ENCODE measurements at places on chromosomes 13 and 19. TPM values are rescaled to one million over a fixed set of nuclear protein-coding genes. Genes with fewer than 3 reads are reported as not detected.

DNA sequence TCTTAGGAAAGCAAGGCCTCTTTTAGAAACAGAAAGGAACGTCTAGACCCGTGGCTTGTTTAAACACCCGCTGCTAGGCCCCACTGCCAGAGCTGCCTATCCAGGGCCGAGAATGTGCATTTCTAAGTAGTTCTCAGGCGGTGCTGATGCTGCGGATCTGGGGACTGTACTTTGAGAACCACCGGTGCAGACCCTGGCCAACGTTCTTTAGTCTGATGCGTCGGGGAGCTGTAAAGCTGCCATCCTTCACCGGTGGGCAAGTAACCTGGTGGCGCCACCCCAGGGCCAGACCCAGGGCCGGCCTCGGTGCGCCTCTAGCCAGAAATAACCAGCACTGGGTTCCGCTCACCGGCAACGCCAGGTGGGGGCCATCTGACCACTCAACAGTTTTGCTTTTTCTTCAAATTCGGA, 47.1 kb downstream of the TGDS start:
- DNase-seq: peak; percentile 5

- no peak for DNase-seq
Observed at GRCh38 chr19:15081911-15082310, at the start of gene OR1I1. TSS of gene OR1I1 (plus strand) at chr19:15082211. CDS start at chr19:15087066, 4,855 bp downstream.

GRCh38 chr19:11942843-11943108, 17.9 kb downstream of the ZNF700 start:
- no peak for DNase-seq

- DNase-seq: peak; percentile 2
Observed at GRCh38 chr19:57103573-57104277, 16.1 kb upstream of the USP29 start.

Gene PRR19
- not detected for total RNA-seq

DNA sequence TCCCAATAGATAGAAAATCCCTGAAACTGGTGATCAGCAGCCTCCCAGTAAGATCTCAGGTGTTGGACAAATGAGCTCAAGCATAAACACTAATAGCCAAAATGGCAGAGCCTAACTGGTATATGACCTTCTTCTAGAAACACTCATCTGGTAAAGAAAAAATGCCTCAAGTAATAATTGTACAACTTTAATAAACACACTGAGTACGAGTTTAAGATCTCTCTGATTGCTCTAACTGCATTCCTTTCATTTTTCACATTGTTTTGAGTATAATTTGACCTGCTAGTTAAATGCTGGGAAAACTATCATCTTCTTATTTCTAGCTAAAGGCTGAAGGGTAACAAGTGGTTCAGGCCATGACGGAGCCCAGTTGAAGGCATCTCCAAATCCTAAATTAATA, 2009.5 kb upstream of the PCDH20 start:
- no peak for DNase-seq

DNA sequence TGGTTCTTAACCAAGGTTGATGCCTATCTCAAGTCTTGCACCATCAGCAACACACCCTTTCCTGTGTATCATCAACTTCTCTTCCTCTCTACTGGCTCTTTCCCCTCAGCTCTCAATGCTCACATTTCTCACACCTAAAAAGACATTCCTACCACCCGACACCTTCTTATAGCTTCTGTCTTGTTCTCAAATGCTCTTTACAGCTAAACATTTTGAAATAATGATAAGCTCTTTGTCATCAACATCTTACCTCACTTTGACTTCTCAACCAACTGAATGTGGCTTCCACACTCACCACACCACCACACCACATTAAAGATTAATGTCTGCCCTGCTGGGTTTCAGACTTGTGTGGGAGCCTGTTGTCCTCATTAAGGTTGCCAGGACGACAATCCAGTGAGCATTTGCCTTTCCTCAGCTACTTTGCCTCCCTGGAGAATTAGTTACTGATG, 67.8 kb downstream of the RXFP2 start:
- DNase-seq: no peak

Gene ZNF792
- 5.5 TPM for total RNA-seq

DNA sequence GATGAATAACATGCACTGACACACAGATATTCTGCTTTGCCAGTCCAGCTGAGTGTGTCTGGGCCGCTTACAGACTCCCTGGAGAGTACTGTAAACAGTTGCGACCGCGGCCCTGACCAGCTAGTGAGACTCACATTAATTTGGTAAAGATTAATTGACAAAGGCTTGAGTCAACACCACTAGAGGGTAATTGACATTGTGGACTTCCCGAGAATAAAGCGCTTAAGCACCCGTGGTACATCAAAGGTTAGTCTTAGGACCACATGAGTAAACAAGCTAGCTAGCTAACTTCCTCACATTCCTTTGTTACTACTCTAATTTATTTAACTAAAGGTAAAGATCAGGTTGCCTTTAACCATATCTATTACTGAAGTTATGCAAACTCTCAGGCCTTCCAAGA, 624.4 kb upstream of the ARGLU1 start:
- DNase-seq: no peak

DNA sequence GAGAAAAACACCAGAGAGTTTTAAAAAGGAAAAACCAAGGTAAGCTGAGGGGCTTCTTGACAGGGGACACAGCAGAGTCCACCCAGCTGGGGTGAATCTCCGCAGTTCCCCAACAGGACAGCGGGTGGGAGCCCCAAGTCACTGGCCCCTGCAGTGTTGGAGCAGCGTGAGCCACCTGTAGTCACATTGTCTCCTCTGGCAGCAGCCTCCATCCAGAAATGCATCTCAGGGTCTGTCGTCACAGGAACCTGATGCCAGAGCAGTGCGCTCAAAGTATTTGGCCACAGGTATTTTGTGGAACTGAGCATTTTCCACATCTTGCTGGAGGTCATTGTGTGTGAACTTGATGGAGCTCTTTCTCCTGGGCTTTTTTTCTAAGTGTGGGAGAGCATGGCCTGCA, 24.7 kb downstream of the CHAMP1 start:
- no peak for DNase-seq

Gene ZNF729
- total RNA-seq: not detected

GRCh38 chr13:66159511-66159910, 1070.6 kb downstream of the PCDH9 start:
- no peak for DNase-seq

GRCh38 chr13:27665333-27665732, 43.6 kb downstream of the POLR1D start:
- DNase-seq: no peak

GRCh38 chr13:62331384-62331783, 915.7 kb upstream of the PCDH20 start:
- no peak for DNase-seq

GRCh38 chr13:43792076-43792881, 5.5 kb upstream of the ENOX1 start:
- DNase-seq: no peak

GRCh38 chr19:4597278-4597974, 37.9 kb upstream of the SEMA6B start:
- no peak for DNase-seq

Gene PLEKHF1
- 21.4 TPM for total RNA-seq

DNA sequence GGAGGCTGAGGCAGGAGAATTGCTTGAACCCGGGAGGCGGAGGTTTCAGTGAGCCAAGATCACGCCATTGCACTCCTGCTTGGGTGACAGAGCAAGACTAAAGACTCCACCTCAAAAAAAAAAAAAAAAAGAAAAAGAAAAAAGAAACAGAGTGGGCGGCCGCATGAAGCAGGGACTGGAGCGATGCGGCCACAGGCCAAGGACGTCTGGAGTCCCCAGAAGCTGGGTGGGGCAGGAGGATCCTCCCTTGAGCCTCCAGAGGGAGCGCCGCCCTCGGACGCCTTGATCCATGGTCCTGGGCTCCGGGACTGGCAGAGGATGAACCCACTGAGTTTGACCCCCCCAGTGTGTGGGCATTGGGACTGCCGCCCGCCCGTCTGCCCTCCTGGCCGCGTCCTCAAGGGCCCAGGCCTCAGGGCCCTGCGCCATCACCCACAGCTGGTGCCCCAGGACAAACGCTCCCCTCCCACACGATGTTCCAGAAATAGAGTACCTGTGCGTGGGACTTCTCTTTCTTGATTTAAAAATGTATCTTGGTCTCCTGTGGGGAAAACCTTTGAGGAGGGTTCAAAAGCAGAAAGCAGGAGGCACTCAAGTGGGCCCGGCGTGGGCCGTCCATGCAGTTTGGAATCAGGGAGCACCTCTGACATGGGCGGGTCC, 15.5 kb downstream of the BTBD2 start:
- DNase-seq: no peak

DNA sequence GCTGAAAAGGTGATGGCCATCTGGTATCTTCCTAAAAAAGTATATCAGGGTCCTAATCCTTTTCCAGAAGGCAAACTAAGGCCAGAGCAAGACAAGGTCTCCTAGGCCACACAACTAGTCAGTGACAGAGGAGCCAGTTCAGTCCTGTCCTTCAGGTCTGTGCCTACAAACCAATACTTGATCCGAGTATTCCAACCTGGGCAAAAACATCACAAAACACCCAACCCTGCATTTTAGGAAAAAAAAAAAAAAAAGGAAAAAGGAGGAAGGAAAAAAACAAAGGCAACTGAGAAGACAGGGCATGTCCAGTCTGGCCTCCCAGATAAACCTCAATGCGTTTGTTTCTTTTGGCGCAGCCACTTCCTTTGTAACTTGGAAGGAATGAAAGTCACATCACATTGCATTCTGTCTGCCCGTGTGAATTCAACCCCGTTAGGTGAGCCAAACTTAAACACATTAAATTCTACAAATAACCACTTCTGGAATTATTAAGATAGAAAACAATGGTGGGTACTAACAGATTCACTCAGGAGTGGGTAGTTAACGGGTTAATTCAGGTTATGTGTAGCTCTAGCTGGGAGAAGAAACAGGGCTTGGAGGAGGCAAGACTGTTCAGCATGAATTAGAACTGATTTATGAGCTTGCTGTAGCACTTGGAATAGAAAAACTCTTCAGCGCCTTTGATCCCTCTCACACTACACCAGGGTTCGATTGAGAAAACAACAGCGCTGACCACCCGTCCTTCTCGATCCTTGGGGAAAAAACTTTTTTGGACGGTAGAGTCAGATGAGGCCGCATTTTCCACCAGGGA, 43.0 kb upstream of the HNRNPA1L2 start:
- DNase-seq: no peak

GRCh38 chr19:49983645-49984229, 22.8 kb upstream of the SIGLEC11 start:
- peak; percentile 38 for DNase-seq

DNA sequence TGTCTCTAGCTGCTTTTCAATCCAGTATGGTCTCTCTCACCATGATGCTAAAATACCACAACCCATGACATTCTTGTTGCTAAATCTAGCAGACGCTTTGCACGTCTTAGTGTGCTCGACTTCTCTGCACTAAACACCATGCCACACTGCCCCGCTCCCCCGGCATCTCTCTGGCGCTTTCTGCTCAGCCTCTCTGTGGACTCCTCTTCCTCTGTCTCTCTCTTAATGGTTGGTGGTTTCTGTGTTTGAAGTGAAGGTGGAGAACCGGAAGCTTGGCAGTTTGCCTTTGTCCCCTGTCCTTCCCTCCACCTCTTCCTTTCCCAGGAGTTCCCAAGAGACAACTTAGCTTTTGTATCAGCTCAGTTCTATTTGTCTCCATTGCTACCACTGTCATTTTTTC, 8.8 kb downstream of the ERCC5 start:
- no peak for DNase-seq

GRCh38 chr13:73171926-73172325, 113.1 kb downstream of the KLF5 start:
- DNase-seq: no peak

Gene CEACAM7
- not detected for total RNA-seq

All from thoracic aorta (tissue), 2 donors.